ENCODE measurements at places on chromosomes 7 and 10.
A peak's percentile ranks its signal among the peaks of the same experiment; 100 is the strongest.

DNA sequence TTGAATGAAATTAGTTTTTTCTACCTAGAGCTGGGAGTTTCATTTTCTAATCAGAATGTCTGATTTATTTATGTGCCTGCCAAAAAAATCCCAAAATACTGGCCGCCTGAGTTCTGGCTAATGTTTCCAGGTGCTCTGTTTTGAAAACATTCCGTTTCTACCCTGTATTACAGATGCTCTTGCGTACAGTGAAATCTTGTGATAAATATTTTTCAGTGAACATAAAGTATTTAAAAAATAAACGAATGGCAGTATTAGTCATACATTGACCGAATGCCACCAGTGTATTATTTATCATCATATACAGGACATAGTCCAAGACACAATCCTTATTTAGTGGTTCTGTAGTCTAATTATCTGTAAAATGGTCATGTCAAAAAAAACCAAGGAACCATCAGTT lies 102.8 kb downstream of the KAT6B start:
- no peak for DNase-seq

- DNase-seq, result no peak
These were observed 68.4 kb upstream of the KMT2E start for GRCh38 chr7:104945599-104945956.

DNA sequence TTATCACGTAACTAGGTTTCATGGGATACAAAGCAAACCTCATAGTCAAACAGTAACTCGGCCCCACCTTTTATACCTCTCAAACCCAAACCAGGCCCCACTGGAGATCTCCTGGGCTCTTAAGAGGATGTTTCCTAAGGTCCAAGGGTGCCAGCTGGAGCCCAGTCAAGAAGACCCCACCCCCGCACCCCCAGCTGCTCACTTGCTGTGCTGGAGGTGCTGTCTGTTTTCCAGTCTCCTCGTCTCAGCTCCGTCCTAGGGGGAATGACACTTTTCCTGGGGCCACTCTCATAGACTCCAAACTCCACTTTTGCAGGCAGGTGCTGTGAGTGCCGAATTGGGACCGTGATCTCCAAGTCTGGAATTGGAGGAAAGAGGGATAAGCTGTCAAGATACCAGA lies 22.7 kb upstream of the TM9SF3 start:
- DNase-seq, result no peak

DNA sequence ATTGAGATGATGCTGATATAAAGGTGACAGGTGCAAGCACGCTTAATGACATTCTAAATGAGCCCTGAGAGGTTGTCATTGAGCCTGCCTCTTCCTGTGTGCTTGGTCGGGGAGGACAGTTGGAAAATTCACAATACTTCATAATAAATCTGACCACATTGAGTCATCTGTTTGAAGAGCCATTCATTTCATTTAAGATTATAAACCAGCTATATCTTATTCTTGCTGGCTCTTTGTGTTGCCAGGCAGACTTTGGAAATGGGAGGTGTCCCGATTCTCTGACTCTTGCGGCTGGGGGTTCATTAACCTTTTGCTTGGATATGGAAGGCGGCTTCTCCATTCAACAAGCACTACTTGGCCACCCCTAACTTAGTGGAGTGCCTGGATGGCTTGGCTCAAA lies 198.2 kb downstream of the FANK1 start:
- no peak for DNase-seq

DNA sequence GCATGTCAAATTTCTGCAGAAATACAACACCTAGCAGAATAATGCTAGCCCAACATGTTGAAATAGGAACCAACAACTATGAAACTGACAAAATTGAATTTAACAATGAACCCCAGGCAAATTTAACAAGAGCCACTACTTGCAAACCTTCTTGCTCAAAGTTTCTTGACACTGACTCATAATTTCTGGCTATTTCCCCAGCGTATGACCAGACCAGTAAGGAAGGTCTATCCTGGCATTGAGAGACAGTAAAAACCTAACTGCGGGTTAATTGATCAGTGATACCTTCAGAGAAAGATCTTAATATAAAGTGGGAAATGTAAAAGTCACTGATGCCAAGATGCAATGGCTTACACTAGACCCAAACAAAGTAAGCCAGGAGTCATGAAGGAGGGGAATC lies 510.1 kb downstream of the ARL4A start:
- DNase-seq, result no peak

- DNase-seq, result no peak
These were observed 20.4 kb upstream of the FIGNL1 start for GRCh38 chr7:50470250-50471163.

- DNase-seq, result no peak
These were observed 192.5 kb upstream of the PPP2R2D start for GRCh38 chr10:131708225-131708880.

DNA sequence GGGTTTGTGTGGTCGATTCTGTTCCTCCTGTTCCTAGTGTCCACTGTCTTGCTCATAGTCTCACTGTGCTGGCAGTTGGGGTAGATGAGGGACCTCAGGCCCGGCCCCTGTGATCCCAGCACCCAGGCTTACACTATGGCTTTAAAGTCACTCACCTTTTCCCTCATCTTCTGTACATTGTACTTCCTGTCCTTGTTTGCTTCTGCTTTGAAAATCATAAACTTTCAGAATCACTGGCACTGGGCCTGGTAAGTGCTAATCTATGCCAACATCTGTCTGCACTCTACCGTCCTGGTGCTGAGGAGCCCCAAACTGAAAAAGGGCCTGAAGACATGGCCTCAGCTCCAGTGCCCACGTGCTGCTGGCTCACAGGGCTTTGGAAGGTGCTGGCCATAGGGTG lies 5.7 kb upstream of the TAS2R60 start:
- no peak for DNase-seq

GRCh38 chr10:127174866-127175265 lies 21.5 kb downstream of the INSYN2A start:
- no peak for DNase-seq

DNA sequence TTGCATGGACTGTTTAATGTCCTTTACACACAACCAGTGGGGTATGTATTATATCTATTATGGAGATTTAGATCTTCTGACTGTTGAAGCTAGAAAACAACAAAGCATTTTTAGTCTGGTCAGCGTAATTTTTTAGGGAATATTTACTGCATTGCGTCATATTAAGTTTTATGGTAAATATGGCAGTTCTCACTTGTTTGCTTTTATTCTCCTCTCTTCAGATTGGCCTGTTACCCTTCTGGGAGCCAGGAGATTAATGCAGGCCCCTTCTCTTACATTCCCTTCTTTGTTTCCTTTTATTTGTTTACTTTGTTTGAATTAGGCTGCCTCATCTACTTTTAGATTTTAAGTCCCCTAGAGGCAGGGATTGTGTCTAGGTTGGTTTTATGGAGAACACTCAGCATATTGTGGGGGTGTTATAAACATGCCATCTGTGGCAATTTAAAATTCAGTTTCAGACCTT lies 13.8 kb downstream of the UBE2D1 start:
- DNase-seq, result no peak

DNA sequence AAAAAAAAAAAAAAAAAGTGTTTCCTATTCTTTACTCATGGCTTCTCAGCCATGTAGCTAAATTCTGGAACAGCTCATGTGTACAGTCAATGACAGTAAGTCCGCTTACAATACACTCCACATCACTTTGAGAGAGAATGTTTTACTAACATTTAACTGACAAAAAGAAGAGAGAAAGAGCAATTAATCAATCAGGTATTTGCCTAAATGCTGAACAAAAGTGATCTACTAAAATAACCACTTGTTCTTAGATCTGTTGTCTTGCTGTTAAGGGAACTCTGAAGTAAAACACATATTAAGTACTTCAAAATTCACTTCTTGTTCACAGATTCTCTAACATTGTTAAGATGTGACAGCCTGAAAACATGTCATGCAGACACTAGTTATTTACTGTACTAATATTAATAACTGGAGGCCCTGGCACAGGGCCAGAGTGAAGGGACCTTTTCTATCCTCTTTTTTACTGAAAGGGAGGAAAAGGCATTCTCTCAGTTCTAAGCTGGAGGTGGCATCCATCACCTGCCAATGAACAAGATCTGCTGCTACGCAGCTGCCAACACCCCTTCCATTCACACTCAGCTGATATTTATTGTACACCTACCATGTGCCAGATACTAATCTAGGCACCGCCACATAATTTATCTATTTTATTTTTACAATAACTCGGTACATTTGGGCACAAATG lies 72.6 kb downstream of the AHR start:
- no peak for DNase-seq

DNA sequence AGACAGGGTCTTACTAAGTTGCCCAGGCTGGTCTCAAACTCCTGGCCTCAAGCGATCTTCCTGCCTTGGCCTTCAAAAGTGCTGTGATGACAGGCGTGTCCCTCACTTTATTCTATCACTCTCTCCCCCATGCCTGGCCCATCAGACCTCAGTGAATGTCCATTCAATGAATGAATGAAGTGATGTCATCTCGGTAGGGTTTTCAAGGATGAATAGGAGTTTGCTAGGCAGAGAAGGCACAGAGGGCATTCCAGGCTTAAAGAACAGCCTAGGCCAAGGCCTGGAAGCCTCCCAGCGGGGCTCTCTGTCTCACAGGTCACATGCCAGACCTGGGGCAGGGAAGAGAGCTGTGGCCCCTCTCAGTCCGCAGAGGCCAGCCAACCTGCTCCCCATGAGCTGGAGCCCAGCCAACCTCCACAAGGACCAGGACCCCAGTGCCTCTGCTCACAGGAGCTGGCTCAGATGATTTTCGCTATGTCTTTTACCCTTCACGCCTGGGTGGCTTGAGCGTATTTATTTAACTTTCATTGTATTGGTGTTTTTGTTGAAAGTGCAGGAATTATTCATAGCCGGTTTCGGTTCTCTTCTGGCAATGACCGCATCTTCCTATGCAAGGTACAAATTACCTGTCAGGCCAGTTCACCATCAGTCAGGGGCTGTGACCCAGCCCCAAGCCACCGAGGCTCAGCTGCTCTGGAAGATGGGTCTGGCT lies 11.8 kb upstream of the TNRC18 start:
- no peak for DNase-seq

DNA sequence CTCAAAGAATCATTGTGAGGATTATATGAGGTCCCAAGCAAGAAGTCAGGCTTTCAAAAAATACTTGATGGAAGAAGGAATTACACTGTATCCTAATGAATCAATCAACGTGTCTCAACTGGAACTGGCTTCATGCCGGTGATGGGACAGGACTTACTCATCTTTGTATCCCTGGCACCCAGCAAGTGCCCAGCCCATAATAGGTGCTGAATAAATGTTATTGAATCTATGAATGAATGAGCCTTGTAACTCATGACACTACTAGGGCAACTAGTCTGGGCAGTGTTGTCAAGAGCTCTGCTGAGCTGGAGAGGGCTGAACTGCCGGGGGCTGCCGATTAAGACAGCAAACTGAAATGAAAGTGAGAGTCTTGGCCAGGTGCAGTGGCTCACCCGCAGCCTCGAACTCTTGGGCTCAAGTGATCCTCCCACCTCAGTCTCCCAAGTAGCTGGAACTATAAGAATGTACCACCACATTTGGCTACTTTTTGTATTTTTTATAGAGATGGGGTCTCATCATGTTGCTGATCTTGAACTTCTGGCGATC lies 87.2 kb upstream of the KIF5B start:
- no peak for DNase-seq

GRCh38 chr10:22479419-22479818 lies 134.1 kb downstream of the SPAG6 start:
- no peak for DNase-seq

DNA sequence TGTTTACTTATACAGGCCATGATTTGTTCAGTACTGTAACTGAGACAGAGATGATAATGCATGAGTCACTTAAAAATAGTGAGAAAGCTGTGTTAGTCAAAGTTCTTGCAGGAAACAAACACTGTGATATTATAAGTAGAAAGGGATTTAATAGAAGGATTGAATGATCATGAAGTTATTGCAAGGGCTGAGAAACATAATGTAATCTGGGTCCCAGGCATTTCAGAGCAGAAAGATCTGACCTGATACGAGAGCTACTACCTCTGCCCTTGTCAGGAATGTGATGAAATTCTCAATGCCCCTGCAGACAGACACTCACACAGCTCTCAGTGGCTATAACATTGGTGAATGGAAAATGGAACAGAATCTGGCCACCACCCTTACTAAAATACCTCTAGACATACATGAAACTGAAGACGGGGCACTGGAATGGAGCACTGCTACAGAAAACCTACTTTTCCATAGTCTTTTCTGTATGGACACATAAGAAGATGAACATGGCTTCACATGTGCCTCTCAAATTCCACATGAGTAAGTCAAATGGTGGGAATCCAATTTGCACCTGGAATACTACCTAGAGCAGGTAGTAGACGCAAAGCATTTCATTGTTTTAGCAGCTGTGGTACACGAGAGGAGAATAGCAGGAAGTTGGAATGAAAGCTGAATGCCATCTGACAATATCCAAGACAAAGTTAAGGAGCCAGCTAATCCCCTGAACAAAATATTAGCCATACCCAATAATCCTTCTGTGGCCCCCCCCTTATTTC lies 19.1 kb upstream of the VWDE start:
- no peak for DNase-seq

GRCh38 chr7:157097569-157097968 lies 41.2 kb upstream of the UBE3C start:
- no peak for DNase-seq

DNA sequence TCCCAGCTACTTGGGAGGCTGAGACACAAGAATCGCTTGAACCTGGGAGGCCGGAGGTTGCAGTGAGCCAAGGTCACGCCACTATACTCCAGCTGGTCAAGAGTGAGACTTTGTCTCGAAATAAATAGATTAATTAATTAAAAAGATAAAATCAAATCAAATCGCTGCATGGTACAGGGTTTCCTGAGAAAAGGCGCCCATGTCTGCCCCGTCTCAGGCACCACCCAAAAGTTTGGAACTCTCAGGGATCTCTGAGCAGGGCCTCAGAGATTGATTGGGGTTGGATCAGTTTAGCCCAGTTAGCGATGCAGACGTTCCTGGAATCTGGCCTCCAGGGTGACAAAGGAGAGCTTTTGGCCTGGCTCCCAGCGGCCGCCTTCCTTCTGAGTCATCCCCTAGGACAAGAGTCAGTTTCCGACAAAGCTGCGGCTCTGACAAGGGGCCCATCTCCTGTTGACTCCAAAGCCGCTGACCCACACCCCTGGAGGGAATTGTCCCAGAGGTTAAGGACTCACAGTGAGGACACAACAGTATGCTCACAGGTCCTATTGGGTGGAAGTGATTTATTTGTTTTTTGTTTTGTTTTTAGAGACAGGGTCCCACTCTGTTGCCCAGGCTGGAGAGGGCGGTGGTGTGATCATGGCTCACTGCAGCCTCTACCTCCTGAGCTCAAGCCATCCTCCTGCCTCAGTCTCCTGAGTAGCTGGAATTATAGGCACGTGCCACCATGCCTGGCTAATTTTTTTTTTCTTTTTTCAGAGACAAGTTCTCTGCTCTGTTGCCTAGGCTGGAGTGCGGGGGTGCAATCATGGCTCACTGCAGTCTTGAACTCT lies 6.8 kb downstream of the ORAI2 start:
- no peak for DNase-seq

- DNase-seq, result peak; percentile 76
These were observed 16.8 kb downstream of the NUDT1 start for GRCh38 chr7:2258661-2259365.

- no peak for DNase-seq
These were observed 112.4 kb upstream of the SEMA3C start for GRCh38 chr7:81031243-81031642.

DNA sequence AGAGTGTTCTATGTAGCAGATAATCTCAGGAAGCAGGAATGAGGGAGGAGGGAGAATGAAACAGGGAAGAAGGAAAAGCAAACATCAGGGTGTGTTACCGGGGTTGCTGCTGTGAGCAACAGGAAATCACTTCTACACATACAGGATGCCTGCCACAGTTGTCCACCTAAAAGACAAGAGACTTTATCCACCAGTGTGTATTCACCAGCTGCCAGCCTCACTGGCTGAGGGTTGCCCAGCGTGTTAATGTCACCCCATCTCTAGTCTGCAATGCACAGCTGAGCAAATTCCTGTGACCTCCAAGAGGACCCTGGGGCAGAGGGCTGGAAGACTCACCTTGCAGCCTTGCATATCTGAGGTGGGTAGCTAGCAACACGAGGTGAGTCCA lies 183.7 kb downstream of the GPAM start:
- no peak for DNase-seq

Measured in GM18507 (cell line).